ENCODE measurements at places on chromosomes 16 and 17.
A peak's percentile ranks its signal among the peaks of the same experiment; 100 is the strongest.

DNA sequence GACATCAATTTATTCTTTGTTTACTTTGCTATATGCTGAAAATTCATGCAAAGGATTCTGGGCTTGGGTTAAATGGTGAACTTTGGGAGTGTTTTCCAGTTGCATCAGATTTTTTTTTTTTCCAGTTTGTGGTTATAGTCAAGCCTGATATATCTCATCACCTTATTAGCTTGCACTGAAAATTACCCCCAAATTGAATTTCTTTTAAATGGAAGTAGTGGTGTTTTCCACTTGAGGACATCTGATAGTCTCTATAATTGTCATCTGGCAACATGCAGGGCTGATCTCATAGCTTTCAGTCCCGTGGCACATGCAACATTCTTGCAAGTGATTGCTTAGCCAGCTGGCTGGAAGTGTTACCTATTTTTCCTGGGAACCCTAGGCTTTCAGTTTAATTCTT, 4.7 kb upstream of the KRTAP3-1 start:
- DNase-seq: no peak

GRCh38 chr17:60102632-60103096, 23.9 kb upstream of the HEATR6 start:
- peak; percentile 24 for DNase-seq

GRCh38 chr16:85935974-85936760, 37.2 kb downstream of the IRF8 start:
- peak; percentile 67 for DNase-seq

DNA sequence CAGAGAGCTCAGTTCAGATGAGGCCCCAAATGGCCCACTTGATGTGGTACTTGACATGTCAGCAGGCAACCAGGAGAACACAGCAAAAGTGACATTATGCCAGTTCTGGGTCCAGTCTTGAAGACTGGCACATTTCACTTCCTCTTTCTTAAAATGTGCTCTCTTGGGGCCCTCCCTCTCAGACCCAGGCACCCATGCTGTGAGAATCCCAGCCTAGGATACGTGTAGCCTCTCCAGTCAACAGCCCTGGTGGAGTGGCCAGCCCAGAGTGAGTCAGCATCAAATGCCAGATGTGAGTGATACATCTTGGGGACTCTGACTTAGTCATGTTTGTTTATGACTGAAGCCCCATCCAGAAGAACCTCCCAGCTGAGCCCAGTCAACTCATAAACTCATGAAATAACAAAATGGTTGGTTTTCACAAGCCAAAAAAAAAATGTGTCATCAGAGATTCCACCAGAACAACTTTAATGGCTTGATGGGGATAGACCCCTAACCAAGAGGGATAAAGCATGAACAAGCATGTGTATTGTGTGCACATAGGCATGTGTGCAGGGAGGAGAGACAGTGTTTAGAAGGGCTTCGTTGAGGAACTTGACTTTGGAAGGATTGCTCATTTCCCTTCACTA, 82.5 kb upstream of the TNRC6C start:
- no peak for DNase-seq

DNA sequence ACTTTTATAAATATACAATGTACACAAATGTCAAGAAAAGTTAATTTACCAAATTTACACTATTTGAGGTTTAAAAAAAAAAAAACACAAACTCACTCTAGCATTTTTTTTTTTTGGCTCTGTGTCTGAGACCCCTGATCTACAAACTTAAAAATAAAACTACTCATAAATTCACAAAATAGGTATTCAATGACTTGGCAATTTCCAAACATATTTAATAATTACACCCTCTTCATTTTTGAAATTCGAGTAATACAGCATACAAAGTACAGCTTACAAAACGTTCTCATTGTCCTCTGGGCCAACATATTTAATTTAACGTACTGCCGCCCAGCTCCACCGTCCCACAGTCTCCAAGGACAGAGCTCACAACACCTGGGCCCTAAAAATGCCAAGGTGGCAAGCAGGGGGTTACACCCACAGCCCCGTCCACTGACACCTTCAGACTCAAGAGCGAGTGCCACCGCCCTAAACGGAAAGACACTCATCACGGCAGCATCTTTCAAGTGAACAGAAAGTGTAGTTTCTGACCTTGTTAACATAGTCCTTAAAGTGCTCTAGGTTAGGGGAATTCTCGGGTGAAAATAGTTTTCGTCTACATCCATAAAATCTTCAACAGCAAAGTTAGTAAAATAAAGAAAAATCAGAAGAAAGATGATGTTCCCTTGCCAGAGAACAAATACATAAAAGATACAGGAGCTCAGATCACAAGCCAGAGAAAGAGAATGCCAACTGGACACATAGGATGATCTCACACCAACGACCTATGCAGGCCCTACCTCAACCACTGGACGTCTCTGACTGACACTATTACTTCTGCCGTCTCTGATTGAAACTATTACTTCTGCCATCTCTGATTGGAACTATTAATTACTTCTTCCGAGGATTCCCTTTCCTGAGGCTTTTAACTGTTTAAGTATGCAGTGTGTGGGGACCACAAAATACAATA, 4.2 kb downstream of the ADCY9 start:
- DNase-seq: no peak

- DNase-seq: no peak
Measured at GRCh38 chr16:19308392-19308791, 22.9 kb downstream of the CLEC19A start.

DNA sequence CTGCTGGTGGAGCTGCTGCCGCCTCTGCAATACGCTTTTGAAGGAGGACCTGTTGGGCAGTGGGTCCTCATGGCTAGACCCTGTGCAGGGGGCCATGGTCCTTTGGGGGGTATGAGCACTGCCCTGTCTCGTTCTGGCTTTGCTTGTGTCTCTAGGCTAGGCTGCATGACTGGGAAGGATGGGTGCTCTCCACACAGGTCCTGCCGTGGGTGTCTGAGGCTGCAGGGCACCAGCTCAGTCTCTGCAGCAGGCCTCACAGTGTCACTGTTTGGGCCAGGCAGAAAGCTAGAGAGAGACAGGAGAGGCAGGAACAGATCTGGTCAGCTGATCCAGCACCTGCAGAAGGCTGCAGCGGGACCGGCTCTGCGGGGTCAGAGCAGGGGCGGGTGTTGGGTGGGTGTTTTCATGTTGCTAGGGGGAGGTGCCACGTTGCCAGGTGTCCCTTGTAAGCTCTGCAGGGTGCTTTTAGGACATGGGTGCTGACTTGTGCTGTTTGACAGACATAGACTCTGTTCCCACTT, 111.4 kb downstream of the SNX29 start:
- DNase-seq: no peak

DNA sequence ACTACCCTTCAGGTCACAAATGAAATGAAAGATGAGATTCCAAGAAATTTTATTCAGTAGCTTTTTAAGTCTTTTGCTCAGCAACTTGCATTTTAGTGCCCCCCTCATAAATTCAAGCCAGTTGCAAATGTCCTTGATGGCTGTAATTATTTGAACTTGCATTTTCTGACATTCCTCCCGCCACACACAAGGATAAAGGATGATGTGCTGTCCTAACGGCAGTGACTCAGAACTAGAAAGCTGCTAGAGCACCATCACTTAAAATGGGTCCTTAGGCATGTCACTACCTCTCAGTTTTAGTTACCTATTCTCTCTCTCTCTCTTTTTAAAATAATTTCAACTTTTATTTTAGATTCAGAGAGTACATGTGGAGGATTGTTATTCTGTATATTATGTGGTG, 306.7 kb downstream of the CNTNAP4 start:
- DNase-seq: no peak

DNA sequence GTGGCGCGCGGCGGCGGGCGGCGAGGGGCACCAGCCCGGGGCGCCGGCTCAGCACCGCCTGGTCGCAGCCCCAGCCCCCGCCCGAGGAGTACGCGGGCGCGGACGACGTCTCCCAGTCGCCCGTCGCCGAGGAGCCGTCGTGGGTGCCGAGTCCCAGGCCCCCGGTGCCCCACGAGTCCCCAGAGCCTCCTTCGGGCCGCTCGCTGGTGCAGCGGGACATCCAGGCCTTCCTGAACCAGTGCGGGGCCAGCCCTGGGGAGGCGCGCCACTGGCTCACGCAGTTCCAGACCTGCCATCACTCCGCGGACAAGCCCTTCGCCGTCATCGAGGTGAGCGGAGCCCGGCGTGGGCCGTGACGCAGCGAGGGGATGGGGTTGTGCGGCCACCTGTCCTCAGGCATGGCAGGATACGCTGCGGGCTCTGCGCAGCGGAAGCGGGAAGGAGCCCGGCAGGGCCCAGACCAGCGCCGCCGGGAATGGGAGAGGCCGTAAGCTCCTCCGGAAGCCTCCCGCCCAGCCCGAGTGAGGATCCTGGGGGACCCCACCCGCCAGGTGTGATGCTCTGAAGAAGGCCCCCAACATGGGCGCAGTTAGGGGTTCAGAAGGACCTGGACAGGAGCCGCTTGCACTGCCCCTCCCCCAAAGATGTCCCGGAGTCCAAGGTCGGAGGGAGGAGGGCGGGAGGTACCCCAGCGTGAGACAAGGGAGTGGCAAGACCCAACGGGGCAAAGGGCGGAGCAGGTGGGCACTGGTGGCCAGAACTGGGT, 522 bp downstream of the NAGS start:
- peak; percentile 24 for DNase-seq

- no peak for DNase-seq
Measured at GRCh38 chr16:84928679-84929420, 82.5 kb downstream of the ZDHHC7 start.

DNA sequence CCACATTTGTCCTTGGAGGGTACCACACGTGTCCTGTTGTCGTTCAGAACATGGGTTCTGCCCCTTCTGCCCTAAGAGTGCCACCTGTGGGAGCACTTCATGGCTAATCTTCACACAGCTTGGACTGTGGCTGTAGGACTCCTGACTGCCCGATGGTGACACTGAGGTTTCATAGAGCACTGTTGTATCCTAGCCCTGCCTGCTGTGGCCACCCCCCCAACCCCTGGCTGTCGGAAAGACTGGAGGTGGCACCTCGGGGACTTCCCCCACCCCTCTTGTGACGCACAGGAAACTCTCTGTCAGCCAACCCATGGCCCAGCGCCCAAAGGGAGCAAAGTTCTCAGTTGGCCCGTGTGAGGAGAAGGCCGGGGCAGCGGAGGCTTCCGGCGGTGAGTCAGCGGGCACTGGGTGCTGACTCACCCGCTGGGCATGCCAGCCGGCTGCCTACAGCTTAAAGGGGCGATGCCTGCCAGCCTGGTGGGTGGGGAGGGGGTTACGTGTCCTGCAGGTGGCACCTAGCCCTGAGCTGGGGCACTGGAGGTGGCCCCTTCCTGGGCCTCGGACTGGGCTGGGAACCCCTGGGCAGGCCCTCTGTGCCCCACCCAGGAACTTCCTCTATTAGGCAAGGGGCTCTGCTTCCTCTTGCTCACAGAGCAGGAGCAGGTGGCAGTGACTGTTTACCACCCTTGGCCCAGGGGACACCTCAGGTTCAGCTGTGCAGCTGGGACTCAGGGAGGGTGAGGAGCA, 3.4 kb downstream of the MAP2K3 start:
- peak; percentile 94 for DNase-seq

- no peak for DNase-seq
Measured at GRCh38 chr17:39082482-39082881, 69.0 kb downstream of the PLXDC1 start.

DNA sequence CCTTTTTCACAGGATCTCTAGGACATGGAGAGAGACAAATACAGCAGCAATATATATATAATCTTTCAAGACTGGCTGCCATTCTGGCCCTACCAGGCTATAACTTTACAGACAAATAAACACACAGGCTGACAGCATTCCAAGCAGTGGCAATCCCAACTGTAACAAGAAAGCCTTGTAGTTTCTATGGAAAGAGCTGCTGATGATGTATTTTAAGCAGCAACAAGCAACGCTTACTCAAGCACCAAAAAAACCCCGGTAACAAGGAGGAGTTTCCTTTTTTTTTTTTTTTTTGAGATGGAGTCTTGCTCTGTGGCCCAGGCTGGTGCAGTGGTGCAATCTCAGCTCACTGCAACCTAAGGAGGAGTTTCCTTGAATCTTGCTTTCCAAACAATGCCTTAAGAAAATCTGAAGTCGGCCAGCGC, 23.2 kb downstream of the LSM12 start:
- DNase-seq: no peak

- DNase-seq: no peak
Measured at GRCh38 chr16:88596483-88596882, 26.3 kb downstream of the ZC3H18 start.

- no peak for DNase-seq
Measured at GRCh38 chr16:30895627-30896260, 670 bp upstream of the CTF1 start.

All from stimulated activated CD4-positive, alpha-beta T cell treated with anti-CD3 and anti-CD28 coated beads, Interleukin-4, amount 100 ng/mL, for 1 hour (primary cell).